ENCODE measurements at places on chromosomes 16 and 17.

DNA sequence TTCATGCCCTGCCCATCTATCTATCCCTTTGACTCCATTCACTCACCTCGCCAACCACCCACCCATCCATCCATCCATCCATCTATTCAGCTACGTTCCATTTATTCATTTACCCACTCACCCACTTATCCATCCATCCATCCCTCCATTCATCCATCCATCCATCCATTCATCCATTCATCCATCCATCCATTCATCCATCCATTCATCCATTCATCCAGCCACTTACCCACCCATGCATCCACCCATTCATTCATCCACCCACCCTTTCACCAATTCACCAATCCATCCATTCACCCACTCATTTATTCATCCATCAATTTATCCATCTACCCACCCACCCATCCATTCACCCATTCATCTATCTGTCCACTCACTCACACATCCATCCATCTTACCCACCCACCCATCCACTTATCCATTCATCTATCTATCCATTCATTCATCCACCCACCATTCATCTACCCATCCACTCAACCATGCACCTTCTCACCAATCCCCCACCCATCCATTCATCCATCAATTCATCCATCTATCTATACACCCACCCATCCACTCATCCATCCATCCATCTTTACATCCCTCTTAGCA is 19.5 kb upstream of the KCNJ12 start:
- DNase-seq, result no peak

- DNase-seq, result no peak
Measured at GRCh38 chr17:1033503-1033902, 36.6 kb downstream of the TIMM22 start.

DNA sequence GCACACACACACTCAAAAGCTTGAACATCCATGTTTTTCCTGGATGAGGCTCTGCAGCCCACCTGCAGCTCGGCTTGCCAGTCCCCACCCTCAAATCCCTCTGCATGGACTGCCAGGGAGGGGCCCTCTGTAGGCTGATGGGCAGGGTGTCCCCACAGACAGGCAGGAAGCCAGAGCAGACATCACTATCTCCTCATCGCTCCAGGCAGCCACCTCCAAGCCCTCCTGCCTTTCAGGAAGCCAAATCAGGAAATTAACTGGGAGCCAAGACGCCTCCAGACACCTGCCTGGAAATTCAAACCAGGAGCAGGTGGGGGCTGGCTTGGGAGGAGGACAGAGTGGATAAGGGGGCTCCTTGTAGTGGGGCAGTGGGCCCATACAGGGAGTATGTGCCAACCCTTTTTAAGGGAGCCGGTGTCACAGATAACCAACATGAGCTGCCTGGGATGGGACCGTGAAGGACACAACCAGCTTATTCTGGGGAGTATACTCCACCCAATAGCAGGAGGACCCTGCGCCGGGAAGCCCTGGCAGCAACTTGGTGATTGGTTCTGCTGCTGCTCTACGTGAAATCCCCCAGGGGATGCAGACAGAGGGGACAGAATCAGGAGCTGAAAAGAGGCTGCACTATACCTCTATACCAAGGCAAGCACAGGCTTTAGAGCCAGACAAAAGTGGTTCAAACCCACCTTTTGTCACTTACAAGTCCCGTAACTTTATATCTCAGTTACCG is 139.1 kb downstream of the CCT6B start:
- DNase-seq, result no peak

DNA sequence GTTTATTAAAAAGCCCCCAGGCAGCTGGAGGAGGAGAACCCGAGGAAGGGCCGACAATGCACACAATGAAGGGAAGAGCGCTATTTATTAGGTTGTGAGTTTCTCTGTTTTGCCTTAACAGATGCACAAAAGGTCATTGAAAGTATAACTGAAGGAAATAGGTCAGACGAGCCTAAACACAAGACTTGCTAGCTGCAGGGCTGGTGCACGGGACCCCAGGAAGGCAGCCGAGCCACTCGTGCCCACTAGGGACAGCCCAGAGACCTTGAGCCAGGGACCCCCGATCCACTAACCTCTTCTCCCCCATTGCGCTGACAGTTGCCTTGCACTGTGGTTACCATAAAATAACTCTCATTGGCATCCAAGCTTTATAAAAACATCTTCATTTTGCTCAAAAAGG is 11.3 kb downstream of the LITAFD start:
- DNase-seq, result no peak

- DNase-seq, result peak; percentile 51
Measured at GRCh38 chr17:65261682-65262636, 124.8 kb downstream of the RGS9 start.

DNA sequence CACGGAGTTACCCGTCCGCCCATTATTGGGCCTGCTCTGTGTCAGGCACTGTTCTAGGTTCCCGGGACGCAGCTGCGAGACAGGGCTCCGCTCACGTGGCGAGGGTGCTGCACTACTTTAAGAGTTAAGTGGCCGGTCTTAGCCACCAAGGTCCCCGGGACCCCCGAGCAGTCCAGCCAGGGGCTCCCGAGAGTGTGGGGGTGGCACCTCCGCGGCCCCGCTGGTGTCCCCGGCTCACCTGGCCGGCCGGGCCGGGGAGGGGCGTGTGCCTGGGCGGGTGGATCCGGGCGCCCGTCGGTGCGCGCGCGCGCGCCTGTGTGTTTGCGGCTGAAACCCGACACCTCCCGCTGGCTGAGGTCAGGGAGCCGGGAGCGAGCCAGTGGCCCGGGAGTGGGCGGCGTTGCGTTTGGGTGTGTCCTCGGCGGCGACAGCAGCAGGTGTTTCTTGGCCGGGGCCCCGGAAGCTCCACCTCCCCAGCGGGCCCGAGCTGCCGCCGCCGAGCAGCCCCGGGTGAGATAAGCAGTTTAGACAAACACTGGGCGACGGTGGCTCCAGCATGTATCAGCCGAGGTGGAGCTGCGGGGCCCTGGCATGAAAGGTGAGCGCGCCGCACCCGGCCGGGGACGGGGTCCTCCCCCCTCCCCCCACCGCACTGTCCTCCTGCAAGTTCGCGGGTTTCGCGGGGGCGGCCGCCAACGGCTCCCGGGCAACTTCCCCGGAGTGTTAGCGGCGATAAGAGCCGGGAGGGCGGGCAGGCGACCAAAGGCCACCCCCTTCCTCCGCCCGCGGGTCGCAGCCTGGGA is at the start of gene GSE1:
Gene GSE1, plus strand, starts transcription at position 522 of the 803 bp plus-strand sequence. Its CDS starts 70 bp downstream, at position 592.
- peak; percentile 81 for DNase-seq

DNA sequence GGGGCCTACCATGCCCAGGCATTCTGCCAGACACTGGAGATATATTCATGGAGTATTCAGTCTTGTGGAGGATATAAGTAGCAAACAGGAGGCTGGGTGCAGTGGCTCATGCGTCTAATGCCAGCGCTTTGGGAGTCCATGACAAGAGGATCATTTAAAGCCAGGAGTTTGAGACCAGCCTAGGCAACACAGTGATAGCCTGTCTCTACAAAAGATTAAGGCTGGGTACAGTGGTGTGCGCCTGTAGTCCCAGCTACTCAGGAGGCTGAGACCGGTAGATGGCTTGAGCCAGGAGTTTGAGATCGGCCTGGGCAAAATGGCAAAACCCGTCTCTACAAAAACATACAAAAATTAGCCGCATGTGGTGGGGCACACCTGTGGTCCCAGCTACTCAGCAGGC is 37.7 kb upstream of the CDH3 start:
- DNase-seq, result no peak

- DNase-seq, result peak; percentile 58
Measured at GRCh38 chr17:29591146-29591736, 1.7 kb upstream of the ANKRD13B start.

GRCh38 chr17:65545705-65546523 is 15.5 kb downstream of the AXIN2 start:
- no peak for DNase-seq

DNA sequence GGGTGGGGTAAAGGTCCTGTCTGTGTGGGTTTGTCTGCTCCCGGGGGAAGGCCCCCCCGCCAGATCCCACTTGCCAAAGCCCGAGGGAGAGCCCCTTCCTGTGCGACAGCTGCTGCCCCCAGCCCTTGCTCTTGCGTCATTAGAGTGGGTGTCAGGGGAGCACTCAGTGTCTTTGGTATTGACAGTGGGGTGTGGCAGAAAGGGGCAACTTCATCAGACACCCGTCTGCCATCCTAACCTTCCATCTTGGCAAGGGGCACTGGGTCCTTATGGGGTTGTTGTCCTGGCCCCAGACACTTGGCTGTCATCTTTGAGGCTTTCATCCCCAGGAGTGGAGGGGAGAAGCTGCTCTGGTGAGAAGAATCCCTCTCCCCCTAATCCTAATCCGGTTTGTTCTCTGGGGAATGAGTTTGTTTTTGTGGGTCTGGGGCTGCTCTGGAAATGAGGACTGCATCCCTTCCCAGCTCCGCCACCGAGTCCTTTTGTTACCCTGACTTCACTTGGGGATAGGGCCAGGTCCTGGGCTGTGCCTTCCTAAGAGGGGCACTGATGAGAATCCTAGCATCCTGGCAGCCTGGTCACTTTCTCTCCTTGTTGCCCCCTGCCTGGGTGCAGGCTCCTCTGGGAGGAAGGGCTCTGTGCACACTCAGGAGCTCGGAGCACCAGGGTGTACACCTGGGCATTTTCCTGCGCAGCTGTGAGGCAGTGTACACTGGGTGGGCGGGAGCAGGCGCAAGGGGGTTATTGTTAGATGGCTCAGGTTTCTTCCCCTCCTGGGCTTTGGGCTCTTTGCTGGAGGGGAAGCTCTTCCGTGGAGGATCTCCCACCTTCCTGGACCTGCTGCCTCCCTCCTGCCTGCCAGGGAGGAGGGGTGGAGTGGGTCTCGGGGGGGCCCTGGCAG is 21.1 kb downstream of the GJD3 start:
- peak; percentile 20 for DNase-seq

- DNase-seq, result peak; percentile 52
Measured at GRCh38 chr16:54355251-54355650, 68.7 kb upstream of the IRX3 start.

GRCh38 chr16:47055136-47055885 is 81.8 kb upstream of the DNAJA2 start:
- no peak for DNase-seq

All from EH (cell line).